Activated naive CD4-positive, alpha-beta T cell treated with anti-CD3 and anti-CD28 coated beads for 36 hours (primary cell): ENCODE measurements at places on chromosomes 12 and 14.

- peak; percentile 17 for DNase-seq
Observed at GRCh38 chr12:47604221-47604873, 101.5 kb downstream of the RPAP3 start.

GRCh38 chr12:46470975-46471374, 98.4 kb upstream of the SLC38A2 start:
- no peak for DNase-seq

GRCh38 chr14:49868720-49869114, 16.1 kb upstream of the NEMF start:
- DNase-seq = no peak

DNA sequence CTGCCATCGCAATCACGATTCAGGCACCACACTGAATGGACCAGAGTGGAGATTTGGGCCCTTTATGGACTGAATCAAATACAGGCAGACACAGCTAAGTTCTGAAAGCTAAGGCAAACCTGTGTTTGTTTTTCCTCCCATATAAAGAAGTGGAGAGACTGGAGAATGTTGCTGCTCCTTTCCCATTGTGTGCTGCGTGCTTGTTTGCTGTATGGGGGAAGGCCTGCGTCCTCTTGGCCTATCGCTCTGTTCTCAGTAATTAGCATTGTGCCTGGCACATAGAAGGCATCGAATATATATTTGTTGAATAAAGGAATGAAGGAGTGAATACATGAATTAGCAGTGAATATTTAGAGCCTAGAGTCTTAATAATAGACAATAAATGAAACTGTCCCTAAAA, 12.4 kb downstream of the ST8SIA1 start:
- no peak for DNase-seq

GRCh38 chr12:6708960-6709394, 8.4 kb upstream of the PIANP start:
- DNase-seq = peak; percentile 46

GRCh38 chr12:59452259-59452658, 143.6 kb upstream of the SLC16A7 start:
- no peak for DNase-seq

DNA sequence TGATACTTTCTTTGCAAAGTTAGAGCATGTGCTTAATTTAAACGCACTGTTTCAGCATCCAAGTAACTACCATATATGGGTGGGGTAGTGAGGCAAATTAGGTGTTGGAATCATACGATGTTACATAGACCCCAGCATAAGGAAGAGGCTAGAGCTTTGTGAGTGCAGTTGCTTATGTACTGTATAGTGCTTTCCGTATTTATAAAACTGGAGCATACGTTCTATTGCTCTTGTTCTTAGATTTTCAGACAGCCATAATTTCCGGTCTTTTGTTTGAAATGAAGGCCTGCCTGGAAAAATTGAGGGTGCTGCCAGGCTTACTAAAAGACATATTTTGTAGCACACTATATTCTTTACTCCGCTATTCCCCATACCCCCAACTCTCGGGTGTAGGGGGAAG, 335.7 kb downstream of the FOXG1 start:
- no peak for DNase-seq

DNA sequence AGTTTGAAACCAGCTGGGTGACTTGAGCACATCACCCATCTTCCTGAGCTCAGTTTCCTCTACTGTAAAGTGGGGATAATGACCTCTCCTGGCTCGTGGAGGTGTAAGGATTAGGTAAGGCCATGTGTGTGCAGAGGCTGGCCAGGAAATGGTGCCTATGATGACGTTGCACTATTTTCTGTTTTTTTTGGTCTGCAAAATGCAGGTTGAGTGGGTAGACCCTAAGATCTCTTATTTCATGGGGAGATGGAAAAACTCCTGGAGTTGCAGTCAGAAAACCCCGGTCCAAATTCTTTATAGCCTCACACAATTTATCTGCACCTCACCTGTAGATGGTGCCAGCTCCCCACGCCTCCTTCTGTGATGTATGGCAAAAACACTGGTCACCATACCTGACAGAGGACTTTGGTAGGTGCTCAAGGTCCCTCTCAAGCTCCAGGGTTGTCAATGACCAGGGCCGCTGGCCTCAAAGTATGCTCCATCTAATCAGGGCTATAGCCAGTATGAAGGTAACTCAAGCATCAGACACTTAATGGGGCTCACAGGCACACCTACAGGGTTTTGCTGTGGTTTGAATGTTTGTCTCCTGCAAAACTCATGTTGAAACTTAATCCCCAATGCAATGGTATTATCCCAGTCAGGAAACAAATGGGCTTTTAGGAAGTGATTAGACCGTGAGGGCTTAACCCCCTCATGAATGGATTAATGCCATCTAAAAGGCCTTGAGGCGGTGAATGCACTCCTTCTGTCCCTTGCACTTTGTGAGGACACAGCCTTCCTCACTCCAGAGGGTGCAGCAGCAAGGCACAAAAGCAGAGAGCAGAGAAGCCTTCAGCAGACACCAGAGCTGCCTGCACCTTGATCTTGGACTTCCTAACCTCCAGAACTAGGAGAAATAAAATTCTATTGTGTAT, 17.6 kb downstream of the C14orf132 start:
- DNase-seq = peak; percentile 24

DNA sequence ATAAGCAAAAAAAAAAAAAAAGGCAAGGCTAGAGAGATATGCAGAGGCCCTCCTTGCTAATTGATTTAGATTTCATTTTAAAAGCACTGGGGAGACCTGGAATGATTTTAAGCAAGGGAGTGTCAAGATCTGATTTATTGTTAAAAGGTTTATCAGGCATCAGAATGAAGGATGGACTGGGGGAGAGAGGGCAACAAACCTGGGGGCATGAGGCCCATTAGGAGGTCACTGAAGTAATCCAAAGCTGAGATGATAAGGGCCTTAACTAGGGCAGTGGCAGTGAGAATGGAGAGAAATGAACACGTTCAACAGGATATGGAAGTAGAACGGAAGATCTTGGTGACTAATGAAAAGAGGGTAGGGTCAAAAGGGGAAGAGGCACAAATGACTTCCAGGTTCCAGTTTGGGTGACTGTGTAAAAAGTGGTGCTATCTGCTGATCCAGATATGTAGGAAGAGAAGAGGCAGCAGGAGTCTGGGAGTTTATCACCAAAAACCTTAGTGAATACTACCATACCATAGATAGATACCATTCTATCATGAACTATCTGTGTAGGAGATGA, 24.0 kb downstream of the KITLG start:
- no peak for DNase-seq

GRCh38 chr12:6324936-6325750, 14.7 kb downstream of the PLEKHG6 start:
- DNase-seq = no peak

DNA sequence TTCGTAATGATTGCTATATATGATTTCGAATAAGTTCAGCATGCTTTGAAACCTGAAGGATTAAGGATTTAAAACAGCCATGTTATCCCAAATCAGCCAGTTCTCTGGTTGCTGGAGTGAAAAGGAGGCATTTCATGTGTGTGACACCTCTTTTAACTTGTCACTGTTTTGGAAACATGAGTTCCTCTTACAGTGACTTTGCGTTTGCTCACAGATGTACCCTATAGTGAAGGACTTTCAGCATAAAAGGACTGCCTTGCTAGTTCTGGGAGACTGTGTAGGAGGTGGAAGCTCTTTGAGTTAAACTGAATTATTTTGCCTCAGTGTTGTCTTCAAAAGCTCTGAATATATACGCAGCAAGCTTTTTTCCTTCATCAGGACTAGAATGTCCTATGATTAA, 7.6 kb downstream of the RNASE11 start:
- DNase-seq = no peak

- DNase-seq = no peak
Observed at GRCh38 chr12:114670291-114670980, 13.5 kb downstream of the TBX3 start.

DNA sequence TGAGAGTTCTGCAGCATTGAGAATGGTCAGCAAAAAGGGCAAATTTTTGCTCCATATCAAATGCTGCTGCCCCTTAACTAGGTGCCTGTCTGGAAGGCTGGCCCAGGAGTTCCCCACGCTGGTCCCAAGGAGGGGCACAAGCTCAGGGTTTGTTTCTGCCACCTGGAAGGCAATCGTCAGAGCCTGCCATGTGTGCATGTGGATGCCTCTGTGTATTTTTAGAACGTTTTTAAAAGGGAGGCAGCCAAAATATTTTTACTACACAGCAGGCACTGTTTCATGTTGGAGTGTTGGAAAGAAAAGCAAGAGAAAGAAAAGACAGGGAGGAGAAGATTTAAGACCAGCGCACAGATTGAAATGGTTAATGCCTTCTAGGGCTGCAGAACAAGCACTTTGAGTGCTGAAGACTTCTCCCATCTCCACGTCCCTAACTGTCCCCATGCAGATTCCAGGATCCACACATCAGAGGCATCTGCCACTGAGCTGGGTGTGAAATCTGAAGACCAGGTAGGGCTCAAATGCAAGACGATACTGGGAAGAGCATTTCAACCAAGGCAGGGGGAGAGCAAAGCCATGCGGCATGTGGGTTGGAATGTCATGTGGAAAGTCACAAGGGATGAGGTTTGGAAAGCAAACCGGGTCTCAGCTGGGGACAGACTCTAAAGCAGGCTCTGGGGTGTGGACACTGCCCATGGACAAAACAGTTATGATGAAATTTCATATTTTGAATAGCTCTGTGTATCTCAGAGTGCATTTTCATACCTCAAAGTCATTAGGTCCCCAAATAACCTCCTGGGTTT, 557.2 kb downstream of the BCL11B start:
- DNase-seq = no peak

- no peak for DNase-seq
Observed at GRCh38 chr14:79585845-79586244, 625.5 kb downstream of the DIO2 start.

GRCh38 chr14:101249676-101250036, 311.6 kb upstream of the DIO3 start:
- no peak for DNase-seq

- DNase-seq = no peak
Observed at GRCh38 chr14:26328791-26329190, 269.0 kb downstream of the NOVA1 start.

- DNase-seq = no peak
Observed at GRCh38 chr12:9264546-9264945, 56.4 kb upstream of the PZP start.

GRCh38 chr12:112167031-112167461, 41.7 kb downstream of the TRAFD1 start:
- no peak for DNase-seq
